Dermis lymphatic vessel endothelial cell (primary cell): ENCODE measurements at places on chromosomes 16 and 17. TPM values are rescaled to one million over a fixed set of nuclear protein-coding genes. Genes with fewer than 3 reads are reported as not detected.

TEX14 gene
- under 0.01 TPM in 2 replicates for total RNA-seq

PDE6G gene
- total RNA-seq: 1.2 and 4.3 TPM in 2 replicates

CD300E gene
- not detected in 2 replicates for total RNA-seq

DNAAF8 gene
- 0.17 and 0.33 TPM in 2 replicates for total RNA-seq

TPSD1 gene
- total RNA-seq: not detected in 2 replicates
